H1 (cell line): ENCODE measurements at places on chromosomes 16 and 17. TPM values are rescaled to one million over a fixed set of nuclear protein-coding genes. Genes with fewer than 3 reads are reported as not detected.
A peak's percentile ranks its signal among the peaks of the same experiment; 100 is the strongest.

DNA sequence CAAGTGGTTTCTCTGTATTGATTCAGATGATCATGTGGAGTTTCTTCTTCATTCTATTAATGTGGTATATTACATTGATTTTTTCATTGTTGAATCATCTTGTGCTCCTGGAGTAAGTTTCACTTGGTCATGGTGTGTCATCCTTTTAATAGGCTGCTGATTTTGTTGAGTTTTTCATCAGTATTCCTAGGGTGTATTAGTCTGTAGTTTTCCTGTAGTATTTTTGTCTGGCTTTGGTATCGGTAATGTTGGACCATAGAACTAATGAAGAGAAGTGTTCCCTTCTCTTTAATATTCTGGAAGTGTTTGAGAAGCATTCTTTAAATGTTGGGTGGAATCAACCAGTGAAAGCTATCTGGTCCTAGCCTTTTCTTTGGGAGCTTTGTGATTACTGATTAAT, 99.0 kb downstream of the OMG start:
- no peak for DNase-seq
- H3K27ac ChIP-seq = no peak overlapping the region
- H3K4me3 ChIP-seq = no peak overlapping the region
- no peaks in the 10 kb centered on the region for H3K4me1 ChIP-seq
- H3K36me3 ChIP-seq = no peaks in the 10 kb centered on the region

- H3K27ac ChIP-seq = no peak overlapping the region
- H3K27me3 ChIP-seq = no peaks in the 10 kb centered on the region
- DNase-seq = no peak
- peaks cover 2% of the 10 kb centered on the region for H3K36me3 ChIP-seq
Observed at GRCh38 chr17:78387977-78388941, 9.8 kb downstream of the PGS1 start.

DNA sequence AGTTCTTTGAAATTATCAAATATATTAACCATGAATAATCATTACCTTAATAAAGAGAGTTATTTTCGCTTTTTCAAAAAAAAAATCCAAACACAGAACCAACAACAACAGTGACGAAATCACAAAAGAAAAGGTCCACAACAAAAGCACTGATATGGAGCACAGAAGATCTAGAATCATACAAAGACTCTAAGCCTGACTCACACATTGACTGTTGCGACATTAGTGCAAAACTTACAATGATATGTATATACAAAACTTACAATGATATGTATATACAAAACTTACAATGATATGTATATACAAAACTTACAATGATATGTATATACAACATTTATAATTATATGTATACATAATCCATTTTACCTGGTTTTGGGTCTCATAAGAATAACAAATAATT, 117.7 kb downstream of the USP22 start:
- DNase-seq = no peak
- H3K27me3 ChIP-seq = no peaks in the 10 kb centered on the region
- H3K36me3 ChIP-seq = no peaks in the 10 kb centered on the region; the same call in 1 of the 2 replicates
- H3K27ac ChIP-seq = no peak overlapping the region

DNA sequence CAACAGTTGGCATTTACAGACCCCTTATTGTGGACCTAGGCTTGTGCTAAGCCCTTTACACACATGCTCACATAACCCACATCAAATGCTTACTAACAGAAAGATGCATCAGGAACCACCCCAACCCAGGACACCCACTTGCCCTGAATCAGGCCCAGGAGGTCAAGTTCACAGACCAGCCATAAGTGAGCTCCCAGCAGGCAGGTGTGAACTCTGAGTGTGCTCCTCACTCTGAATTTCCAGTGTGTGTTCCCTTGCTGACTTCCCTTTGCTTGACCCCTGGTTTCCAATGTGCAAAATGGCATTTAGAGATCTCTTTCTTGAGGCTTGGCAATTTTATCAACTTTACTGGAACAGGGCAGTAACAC, 87.0 kb downstream of the BMERB1 start:
- H3K36me3 ChIP-seq = no peaks in the 10 kb centered on the region
- H3K27me3 ChIP-seq = no peaks in the 10 kb centered on the region
- no peak for DNase-seq
- H3K27ac ChIP-seq = no peak overlapping the region
- H3K4me1 ChIP-seq = no peaks in the 10 kb centered on the region; the same call in 1 of the 2 replicates

DNA sequence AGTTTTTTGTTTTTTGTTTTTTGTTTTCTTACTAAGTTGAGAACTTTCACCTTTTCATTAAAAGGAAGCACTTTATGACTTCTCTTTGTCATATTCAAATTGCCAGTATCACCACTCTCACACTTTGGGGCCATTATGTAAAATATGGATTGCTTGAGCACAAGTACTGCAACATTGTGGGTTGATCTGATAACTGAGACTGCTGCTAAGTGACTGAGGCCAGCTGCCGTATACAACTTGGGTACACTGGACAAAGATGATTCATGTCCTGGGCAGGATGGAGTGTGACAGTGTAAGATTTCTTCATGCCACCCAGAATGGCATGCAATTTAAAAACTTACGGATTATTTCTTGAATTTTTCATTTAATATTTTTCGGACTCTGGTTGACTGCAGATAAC, 7.8 kb downstream of the TTC19 start:
- no peak overlapping the region for H3K27ac ChIP-seq
- no peak overlapping the region for H3K4me3 ChIP-seq
- no peaks in the 10 kb centered on the region; the same call in 1 of the 2 replicates for H3K4me1 ChIP-seq
- no peaks in the 10 kb centered on the region for H3K27me3 ChIP-seq
- DNase-seq = no peak
- H3K36me3 ChIP-seq = peaks cover 41% of the 10 kb centered on the region

DNA sequence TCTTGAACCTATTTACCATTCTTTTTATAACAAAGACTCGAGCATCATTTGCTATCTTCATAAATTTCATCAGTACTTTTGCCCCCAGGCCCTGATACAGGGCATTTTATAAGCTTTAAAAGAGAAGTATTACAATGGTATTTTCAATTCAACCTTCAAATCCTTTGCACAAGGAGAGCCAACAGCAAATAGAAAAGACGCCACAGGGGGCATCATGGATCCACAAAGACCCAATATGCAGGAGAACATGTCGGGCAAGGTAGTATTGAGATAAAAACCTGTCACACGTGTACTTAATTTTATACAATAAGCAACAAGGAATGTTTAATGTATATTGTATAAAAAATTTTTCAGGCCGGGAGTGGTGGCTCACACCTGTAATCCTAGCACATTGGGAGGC, 10.2 kb downstream of the MAP3K14 start:
- no peaks in the 10 kb centered on the region; the same call in 1 of the 2 replicates for H3K27me3 ChIP-seq
- H3K4me3 ChIP-seq = no peak overlapping the region
- DNase-seq = no peak
- no peaks in the 10 kb centered on the region for H3K36me3 ChIP-seq
- no peaks in the 10 kb centered on the region; the same call in 1 of the 2 replicates for H3K4me1 ChIP-seq

DNA sequence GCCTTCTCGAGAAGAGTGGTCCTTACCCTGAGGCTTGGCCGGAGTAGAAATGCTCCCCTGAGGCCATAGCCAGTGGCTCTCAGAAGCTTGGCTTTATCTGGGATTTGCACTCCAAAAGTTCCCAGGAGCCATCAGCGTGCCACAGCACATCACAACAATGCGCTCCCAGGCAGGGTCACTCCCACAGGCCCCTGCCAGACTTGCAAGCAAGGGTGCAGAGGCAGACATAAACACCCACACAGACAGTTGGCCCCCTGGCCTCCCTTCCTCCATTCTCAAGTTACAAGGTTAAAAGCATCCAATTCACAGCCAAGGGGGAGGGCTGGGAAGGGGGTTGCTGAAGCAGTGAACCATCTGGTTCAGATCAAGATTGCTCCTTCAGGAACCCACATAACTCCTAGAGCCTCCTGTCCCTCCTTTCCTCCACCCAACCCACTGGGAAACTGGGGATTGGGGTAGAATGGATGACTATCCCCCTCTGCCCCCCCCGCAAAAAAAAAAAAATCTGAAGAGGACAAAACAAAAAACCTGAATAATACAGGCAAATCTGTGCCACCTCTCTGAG, 1.8 kb downstream of the ST3GAL2 start:
- peak; percentile 67 for DNase-seq
- H3K27me3 ChIP-seq = no peaks in the 10 kb centered on the region
- no peak overlapping the region for H3K27ac ChIP-seq
- H3K36me3 ChIP-seq = no peaks in the 10 kb centered on the region
- H3K4me1 ChIP-seq = peaks cover 15% of the 10 kb centered on the region

GRCh38 chr17:21674242-21674731, 18.0 kb upstream of the KCNJ18 start:
- DNase-seq = no peak
- H3K36me3 ChIP-seq = no peaks in the 10 kb centered on the region; the same call in 1 of the 2 replicates
- no peak overlapping the region for H3K27ac ChIP-seq
- H3K4me1 ChIP-seq = no peaks in the 10 kb centered on the region
- H3K4me3 ChIP-seq = no peak overlapping the region

DNA sequence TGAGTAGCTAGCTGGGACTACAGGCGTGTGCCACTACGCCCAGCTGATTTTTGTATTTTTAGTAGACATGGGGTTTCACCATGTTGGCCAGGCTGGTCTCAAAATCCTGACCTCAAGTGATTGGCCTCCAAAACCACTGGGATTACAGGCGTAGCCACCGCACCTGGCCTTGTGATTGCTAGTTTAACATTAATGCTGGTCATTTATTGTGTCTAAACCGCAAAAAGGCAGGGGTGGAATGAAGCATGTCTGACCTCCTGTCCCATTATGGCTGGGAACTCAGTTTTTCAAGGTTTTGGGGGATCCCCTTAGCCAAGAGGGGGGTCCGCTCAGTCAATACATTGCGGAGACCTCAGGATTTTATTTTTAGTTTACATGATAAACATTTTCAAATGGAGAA, 10.7 kb upstream of the CNGB1 start:
- H3K4me1 ChIP-seq = no peaks in the 10 kb centered on the region
- no peak overlapping the region for H3K27ac ChIP-seq
- peaks cover 29% of the 10 kb centered on the region for H3K27me3 ChIP-seq
- H3K36me3 ChIP-seq = no peaks in the 10 kb centered on the region

GRCh38 chr17:74850914-74851313, 8.8 kb downstream of the GRIN2C start:
- H3K4me3 ChIP-seq = no peak overlapping the region
- no peaks in the 10 kb centered on the region for H3K36me3 ChIP-seq
- H3K4me1 ChIP-seq = no peaks in the 10 kb centered on the region
- no peak overlapping the region for H3K27ac ChIP-seq
- DNase-seq = no peak

GRCh38 chr17:27546624-27547300, 84.2 kb upstream of the LGALS9 start:
- no peaks in the 10 kb centered on the region for H3K36me3 ChIP-seq
- no peak for DNase-seq
- no peak overlapping the region for H3K4me3 ChIP-seq
- H3K27me3 ChIP-seq = no peaks in the 10 kb centered on the region

- no peaks in the 10 kb centered on the region for H3K27me3 ChIP-seq
- no peak overlapping the region for H3K4me3 ChIP-seq
- no peaks in the 10 kb centered on the region for H3K4me1 ChIP-seq
Observed at GRCh38 chr17:29331075-29331707, 37.2 kb upstream of the NUFIP2 start.

DNA sequence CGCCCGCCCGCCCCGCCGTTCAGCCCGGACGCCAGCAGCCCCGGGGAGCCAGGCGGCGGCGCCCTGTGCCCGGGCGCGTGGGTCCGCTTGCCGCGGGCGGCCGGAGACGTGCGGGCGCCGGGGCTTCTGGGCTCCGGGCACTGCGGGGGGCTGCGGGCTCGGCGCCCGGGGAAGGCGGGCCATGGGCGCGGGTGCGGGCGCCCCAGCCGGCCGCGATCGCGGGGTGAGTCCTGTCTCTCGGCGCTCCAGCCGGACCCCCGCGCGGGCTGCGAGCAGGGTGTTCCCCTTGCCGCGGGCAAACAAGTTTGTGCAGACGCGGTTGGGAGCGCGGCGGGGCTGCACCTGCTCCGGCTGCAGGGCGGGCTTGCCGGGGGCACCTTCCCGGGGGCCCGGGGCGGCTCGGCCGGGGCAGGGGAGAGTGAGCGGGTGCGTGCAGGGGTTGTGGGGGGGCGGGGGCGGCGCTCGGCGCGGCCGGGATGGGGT, 292 bp downstream of the WSCD1 start:
- H3K4me3 ChIP-seq = peak overlapping the region; percentile 83
- H3K27me3 ChIP-seq = peaks cover 22% of the 10 kb centered on the region
- no peak for DNase-seq
- H3K4me1 ChIP-seq = peaks cover 3% of the 10 kb centered on the region
- no peak overlapping the region for H3K27ac ChIP-seq
- H3K36me3 ChIP-seq = no peaks in the 10 kb centered on the region

- H3K4me1 ChIP-seq = no peaks in the 10 kb centered on the region
- H3K27ac ChIP-seq = no peak overlapping the region
- H3K27me3 ChIP-seq = no peaks in the 10 kb centered on the region
- DNase-seq = no peak
Observed at GRCh38 chr16:29734786-29735185, 11.0 kb downstream of the C16orf54 start.

DNA sequence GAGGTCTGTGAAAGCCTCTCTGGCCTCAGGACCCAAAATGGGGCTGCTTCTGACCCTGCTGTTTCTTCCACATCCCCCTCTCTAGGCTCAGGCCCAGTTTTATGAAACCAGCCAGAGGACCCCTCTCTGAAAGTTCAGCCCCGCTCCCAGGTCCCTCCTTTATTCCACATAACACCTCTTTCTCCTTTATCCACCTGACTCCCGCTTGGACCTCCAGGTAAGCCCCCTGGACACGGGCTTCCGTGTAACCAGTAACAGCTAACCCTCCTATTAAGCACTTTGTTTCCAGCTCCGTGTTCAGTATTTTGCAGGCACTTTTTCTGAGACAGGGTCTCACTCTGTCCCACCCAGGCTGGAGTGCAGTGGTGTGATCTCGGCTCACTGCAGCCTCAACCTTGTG, 37.4 kb downstream of the PSME3IP1 start:
- peaks cover 13% of the 10 kb centered on the region for H3K4me1 ChIP-seq
- DNase-seq = peak; percentile 45
- no peak overlapping the region for H3K4me3 ChIP-seq

HOXB6 gene
- total RNA-seq = not detected in 2 replicates

ITGAD gene
- not detected in 2 replicates for total RNA-seq

SPNS2 gene
- 0.98 and 1.5 TPM in 2 replicates for total RNA-seq

NT5C3B gene
- 68.7 and 71.4 TPM in 2 replicates for total RNA-seq
